OCI-LY7 (cell line): ENCODE measurements at places on chromosomes 6 and 20. TPM values are rescaled to one million over a fixed set of nuclear protein-coding genes. Genes with fewer than 3 reads are reported as not detected.

COL21A1 gene
- total RNA-seq = not detected in 2 replicates

GRCh38 chr6:40244699-40245098, 310.4 kb upstream of the MOCS1 start:
- DNase-seq = no peak

- no peak for DNase-seq
Measured at GRCh38 chr20:63752411-63753101, 13.0 kb downstream of the SLC2A4RG start.

DNA sequence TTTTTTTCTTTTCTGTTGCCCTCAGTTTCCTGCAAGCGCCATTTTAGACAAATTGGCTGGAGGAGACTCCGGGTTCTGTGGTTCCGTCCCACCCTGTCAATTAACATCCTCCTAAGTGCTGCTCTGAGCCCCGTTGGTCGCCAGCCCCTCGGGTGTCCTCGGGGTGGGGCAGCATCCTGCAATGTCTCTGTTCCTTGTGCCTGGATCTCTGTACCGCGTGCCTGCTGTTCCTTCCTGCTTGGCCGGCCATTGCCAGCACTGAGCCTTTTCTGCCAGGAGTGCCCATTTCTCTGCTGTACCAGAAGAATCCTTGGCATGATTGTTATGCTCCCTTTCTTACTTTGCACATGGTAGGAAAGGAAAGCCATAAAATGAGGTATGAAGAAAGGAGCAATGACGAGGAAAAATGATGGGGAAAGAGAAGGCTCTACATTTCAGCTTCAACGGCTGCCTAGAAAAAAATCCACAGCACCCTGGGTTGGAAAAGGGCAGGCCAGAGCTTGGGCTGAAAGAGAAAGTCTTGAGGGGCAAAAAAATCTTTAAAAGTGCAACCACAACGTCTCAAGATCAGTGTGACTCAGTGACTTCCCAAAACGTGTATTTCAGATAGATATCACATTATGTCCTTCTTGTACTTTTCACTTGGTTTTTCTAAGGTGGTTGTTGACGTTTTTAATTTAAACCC, 256.7 kb downstream of the CLIC5 start:
- DNase-seq = no peak

DNA sequence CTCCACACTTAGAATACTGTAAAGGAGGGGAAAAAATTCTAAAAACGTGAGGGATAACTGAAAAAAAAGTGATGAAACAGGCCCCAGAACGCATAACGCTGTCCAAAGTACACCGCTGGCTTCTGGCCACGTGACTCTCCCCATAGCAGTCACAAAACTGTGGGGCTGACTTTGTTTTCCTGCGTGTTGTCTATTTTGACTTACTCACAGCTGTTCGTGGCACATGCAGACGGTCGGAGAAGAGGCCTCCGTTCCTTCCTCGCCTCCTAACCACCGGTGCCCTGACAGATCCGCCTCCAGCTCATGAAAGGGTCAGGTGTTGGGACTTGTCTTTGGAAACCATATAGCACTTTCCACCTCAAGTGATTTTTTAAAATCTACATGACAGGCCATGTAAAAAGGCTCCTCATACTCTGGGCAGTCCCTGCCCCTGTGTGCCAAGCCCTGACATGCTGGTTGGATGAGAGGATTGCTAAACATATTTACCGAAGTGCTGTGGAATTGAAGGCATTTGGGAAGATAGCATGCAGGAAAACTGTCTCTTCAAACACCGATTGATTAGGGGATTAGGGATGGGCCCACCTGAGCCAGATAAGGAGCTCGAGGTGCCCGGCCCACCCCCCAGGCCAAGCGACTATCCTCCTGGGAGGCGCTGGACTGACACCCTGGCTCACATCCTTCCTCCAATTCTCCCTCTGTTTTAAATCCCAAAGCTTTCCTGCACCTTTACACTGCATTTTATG, 54.8 kb downstream of the DACT2 start:
- DNase-seq = no peak

DNA sequence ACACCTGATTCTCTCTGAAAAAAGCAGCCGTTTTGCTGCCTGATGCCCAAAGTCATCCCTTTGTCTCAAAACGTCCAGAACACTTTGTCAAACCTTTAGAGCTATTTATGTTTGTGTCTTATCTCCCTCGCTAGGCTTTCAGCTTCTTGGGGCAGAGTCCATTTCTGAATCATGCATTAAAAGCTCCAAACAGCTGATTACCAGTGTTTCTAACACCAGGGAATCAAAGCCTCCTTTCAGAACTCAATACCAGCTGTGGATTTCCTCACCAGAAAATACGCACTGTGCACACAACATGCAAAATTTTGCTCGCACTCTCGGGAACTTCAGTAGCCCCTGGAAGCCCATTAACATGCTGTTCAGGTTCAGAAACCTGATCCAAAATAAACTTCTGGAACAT, 333.3 kb downstream of the HACE1 start:
- no peak for DNase-seq

GRCh38 chr6:125252891-125253290, 48.9 kb downstream of the HDDC2 start:
- DNase-seq = no peak

GRCh38 chr6:16999491-17000436, 102.1 kb upstream of the STMND1 start:
- no peak for DNase-seq
